ENCODE measurements at places on chromosomes 6 and 20.

DNA sequence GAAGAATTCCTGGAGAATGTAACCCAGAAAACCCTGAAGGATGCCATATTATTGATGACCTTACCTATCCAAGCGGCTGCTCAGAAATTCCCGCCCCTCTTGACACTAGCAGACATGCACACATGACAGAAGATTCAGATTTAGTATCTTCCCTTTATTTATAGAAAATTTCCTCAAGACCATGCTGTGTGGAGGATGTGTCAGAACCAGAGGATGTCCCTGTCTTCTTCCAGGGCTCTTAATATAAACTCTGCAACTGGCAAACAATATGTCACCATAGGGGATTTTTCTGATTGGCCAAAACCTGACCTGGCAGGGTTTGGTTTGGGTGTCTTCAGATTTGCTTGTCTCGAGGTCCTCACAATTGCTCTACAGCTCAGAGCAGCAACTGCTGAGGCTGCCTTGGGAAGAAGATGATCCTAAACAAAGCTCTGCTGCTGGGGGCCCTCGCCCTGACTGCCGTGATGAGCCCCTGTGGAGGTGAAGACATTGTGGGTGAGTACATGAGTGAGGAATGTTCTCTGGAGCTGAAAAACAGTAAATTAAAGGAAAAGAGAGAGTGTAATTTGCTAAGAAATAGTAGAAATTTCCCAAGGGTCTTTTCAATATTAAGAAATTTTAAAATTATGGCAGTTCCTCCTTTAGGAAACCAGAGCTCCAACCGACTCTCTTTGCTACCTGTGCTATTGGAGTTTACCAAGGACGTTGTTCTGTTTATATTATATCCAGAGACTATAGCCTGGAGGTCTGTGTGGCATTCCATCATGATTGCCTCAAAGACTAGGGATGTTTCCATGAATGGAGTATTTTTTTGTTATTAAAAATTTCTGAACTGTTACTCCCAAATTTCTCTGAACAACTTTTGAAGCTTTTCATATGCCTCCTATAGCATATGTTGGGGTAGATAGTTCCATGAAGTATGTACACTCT is at the start of gene HLA-DQA2:
Gene HLA-DQA2 (plus strand): TSS at position 361 of the 930 bp plus-strand sequence. CDS start 53 bp downstream, at position 414.
- no peak for DNase-seq

DNA sequence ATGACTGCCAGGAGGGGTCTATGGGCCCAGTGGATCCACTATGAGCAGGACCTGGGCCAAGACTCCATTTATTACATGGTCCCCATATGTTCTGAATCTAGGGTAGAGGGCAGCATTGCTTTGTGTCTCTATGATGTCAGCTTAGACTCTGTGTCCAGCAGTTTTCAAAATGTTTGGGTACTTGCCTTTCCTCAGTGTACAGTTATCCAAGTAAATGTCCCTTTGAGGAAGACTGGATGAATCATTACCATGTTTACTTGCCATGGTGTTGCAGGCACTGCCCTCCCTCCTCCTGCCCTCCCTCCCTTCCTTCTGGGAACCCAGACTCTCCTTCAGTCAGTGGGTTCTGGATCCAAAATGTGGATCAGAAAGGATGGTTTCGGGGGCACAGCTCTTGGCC is 108.6 kb downstream of the NRN1 start:
- DNase-seq: no peak

DNA sequence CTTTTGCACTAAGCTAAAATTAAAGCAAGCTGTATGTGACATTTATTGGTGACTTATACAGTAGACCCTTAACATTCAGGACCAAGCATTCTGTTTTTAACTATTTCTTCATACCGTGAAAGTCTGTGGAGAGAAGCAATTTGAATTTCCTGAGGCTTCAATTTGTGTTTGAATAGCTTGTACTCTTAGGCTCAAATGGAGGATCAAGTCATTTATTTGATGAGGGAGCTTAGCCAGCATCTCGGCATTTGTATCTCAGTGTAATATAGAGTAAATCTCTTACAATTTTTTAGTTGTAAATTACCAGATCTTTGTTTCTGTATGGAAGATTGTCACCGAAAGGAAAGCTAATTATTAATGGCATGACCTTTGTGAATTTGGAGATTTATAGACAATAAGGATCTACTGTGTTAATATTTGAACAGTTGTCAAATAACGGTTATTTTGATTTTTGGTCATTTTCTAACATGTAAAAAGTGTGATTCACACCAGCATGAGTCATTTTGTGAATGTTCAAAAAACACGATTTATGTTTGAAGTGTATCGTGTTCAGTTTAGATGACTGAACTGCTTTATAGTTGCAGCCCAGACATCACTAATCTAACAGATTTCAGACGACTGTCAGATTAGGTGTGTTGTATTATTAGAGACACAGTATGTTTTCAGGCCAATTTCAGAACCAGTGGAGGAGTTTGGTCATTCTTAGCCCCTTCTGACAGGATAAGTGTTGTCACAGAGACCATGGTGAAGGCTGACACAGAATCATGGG is 332.9 kb downstream of the CDKAL1 start:
- no peak for DNase-seq

DNA sequence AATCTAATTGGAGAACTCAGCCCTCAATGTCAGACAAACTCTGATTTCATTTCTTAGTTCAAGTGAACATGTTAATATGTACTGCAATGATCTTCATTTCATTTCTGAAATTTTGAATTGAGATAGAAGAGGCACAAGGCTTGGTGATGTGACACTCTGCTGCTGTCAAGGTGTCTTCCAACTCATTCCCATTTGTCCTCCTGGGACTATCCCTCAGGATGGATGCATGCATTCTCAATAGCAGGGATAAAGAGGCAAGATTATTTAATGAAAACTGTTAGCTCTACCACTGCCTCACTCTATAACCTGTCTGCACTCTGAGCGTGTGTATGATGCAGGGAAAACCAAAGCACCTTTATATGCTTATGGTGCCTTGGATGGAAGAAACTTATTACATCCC is 78.7 kb downstream of the PLCB1 start:
- no peak for DNase-seq

- no peak for DNase-seq
These were observed 163.1 kb downstream of the SOD2 start for GRCh38 chr6:159529934-159530333.

DNA sequence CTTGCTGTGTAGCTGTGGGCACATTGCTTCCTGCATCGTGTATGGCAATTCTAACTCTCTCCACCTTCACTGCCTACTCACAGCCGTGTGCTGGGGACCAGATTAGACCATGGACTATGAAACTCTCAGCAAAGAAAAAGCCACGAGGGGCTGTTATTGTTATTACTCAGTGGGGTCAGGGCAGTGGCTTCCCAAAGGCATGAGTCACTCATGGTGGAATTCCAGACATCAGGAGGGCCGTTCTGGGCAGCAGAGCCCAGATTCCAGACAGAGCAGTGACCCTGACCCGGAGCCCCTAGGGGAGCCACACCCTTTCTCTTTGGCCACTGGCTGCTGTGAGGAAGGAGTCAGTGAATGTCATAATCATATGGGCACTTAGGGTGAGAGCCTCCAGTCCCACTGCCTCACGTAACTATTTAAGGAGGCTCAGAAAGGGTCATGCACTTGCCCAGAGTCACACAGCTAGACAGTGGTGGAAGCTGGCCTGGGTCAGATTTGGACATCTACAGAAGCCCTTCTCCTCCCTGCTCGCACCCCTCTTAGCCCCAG is 22.2 kb upstream of the CCN5 start:
- no peak for DNase-seq

- no peak for DNase-seq
These were observed 175.2 kb downstream of the ZDHHC14 start for GRCh38 chr6:157556144-157556645.

GRCh38 chr20:34522969-34523871 is 7.0 kb downstream of the DYNLRB1 start:
- no peak for DNase-seq

DNA sequence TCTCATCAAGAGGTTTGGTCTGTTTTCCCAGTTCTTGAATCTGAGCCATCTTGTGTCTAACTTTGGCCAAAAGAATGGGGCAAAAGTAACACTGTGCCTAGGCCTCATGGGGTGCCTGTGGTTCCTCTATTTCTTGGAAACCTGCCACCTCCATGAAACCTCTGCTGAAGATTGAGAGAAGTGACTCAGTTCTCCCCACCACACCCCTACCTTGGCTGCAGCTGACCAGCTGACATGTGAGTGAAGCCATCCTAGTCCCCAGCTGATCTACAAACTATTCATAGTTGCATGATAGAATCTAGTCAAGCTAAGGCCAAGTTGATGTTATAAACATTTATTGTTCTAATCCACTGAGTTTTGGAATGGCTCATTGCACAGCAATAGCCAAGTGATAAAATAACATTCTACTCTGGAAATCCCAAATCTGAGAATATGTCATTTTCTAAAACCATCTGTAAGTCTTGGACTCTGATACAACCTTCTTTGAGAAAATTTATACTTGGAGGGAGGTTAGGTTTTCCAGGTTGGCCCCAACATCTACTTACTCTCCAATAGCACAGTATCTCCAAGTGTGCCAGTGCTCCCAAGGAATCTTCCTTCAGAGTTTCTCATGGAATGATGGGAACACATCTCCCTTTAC is 107.0 kb upstream of the SMLR1 start:
- DNase-seq: no peak

GRCh38 chr6:56532766-56533551 is 109.7 kb downstream of the DST start:
- no peak for DNase-seq

- no peak for DNase-seq
These were observed 146.2 kb upstream of the SULF2 start for GRCh38 chr20:47931443-47931842.

- no peak for DNase-seq
These were observed 71.3 kb upstream of the STXBP5 start for GRCh38 chr6:147132889-147133288.

DNA sequence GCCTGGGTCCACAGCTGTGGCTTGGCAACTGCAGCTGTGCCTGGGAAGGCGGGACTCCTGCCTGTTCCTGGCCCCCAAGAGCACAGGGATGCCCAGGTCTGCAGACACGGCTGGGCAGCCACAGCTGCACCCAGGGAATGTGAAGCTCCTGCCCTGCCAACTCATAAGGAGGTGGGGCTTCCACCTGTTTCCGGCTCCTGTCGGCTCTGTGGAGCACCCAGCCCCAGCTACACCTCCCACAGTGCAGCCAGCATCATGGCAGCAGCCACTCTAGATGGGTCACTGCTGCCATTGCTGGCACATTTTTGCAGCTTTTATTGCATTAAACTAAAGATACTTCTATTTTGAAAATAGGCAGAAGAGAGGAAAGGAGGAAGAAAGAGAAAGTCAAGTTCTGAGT is 207.9 kb downstream of the SAMD5 start:
- DNase-seq: no peak

- no peak for DNase-seq
These were observed 196.1 kb downstream of the LRFN2 start for GRCh38 chr6:40391086-40391485.

DNA sequence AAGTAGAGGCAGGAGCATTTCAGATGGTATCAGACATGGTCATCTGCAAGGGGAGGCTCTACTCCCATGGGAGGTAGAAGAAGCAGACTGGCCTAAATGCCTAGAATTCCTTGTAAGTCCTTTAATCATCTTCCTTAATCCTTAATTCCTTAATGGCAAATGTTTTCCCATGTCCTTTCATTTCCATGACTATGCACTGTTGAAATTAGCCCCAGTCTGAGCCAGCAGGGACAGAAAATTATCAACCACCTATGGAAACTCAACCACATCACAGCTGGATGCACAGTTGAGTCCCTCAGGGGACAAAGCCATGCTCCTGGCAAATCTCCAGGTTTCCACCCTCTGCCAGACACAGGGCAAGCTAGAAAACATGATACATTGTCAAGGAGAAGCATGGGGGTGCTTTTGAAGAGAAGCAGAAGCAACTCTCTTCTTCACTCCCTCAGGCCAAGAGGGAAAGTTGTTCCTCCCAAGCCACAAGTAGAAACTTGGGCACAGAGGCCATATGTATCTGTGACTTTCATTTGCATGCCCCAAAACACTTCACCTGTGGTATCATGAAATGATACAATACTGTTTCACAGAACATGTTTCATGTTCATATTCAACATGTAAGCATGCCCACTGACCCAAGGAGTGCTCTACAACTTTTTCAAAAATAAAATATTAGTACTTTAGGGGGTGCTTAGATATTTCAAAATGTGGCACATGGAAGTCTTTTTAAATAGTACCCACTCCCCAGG is 683.6 kb downstream of the KIF16B start:
- DNase-seq: no peak

DNA sequence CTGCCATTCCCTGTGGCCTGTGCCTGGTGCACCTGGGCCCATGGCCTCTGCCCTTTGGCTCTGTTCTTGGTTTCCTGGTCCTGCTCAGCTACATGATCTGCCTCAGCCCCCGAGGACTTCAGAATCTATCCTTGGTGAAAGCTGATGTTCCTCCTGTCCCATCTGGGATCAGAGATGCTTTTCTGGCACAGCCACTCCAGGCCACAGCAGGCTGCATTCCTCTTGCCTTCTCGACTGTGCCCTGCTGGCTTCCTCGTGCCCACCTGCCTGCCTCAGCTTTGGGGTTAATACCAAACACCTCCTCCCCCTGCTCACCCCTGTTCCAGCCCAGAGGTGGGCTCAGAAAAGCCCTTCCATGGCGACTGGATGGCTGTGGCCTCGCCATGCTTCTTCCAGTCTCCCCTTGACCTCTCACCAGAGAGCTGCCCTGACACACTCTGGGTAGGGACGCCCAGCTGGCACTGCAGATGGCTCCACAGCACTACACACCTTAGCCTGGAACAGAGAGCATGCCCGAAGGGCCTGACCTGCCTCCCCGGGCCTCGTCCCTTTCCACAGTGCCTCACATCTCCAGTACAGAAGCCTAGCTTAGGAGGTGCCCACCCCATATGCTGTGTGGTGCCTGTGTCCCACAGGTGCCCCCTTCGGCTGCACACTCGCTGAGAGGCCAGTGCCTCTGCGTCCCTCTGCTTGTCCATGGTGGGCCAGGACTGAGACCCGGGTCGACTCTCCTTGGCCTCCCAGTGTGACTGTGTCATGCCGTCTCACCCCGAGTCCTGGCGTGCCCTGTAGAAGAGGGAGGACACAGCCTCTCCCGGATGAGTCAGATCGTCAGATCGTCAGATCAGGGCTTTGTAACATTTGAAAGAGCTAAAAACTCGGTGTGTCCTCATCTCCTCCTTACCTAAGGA is 148.8 kb downstream of the DTNBP1 start:
- DNase-seq: no peak

- DNase-seq: no peak
These were observed 50.2 kb upstream of the REV3L start for GRCh38 chr6:111533087-111533784.

- DNase-seq: no peak
These were observed 85.6 kb downstream of the MYB start for GRCh38 chr6:135266675-135267074.

GRCh38 chr20:1706079-1706478 is 48.5 kb upstream of the SIRPG start:
- DNase-seq: no peak

GRCh38 chr6:114559419-114559818 is 216.6 kb upstream of the HS3ST5 start:
- DNase-seq: no peak

- no peak for DNase-seq
These were observed 72.6 kb upstream of the STXBP5 start for GRCh38 chr6:147131532-147132128.

- DNase-seq: no peak
These were observed 478.3 kb downstream of the FRK start for GRCh38 chr6:115582386-115582785.

- DNase-seq: no peak
These were observed 381.4 kb downstream of the SMOC2 start for GRCh38 chr6:168822376-168822775.
